ENCODE measurements at places on chromosomes 3 and 15. TPM values are rescaled to one million over a fixed set of nuclear protein-coding genes. Genes with fewer than 3 reads are reported as not detected.

Gene TM4SF18
- total RNA-seq: 3.1 TPM

Gene DUOX1
- 0.71 TPM for total RNA-seq

Gene GABRB3
- total RNA-seq: 1.1 TPM

Gene GNAT1
- not detected for total RNA-seq

Gene NR2E3
- 3.2 TPM for total RNA-seq

- no peaks in the 10 kb centered on the region for H3K36me3 ChIP-seq
- no peak for DNase-seq
- no peaks in the 10 kb centered on the region for H3K4me1 ChIP-seq
- H3K27ac ChIP-seq: no peak overlapping the region
Observed at GRCh38 chr3:97291901-97292300, 472.7 kb upstream of the ARL6 start.

GRCh38 chr3:60017631-60018030 lies 967.8 kb upstream of the CFAP20DC start:
- H3K27ac ChIP-seq: no peak overlapping the region
- no peak for DNase-seq
- no peaks in the 10 kb centered on the region for H3K4me1 ChIP-seq
- H3K27me3 ChIP-seq: no peaks in the 10 kb centered on the region
- no peaks in the 10 kb centered on the region for H3K36me3 ChIP-seq

- no peaks in the 10 kb centered on the region for H3K27me3 ChIP-seq
- no peak overlapping the region for H3K27ac ChIP-seq
- DNase-seq: no peak
- no peak overlapping the region for H3K4me3 ChIP-seq
- H3K4me1 ChIP-seq: no peaks in the 10 kb centered on the region
- no peaks in the 10 kb centered on the region for H3K36me3 ChIP-seq
Observed at GRCh38 chr15:31597466-31597865, 270.8 kb downstream of the KLF13 start.

DNA sequence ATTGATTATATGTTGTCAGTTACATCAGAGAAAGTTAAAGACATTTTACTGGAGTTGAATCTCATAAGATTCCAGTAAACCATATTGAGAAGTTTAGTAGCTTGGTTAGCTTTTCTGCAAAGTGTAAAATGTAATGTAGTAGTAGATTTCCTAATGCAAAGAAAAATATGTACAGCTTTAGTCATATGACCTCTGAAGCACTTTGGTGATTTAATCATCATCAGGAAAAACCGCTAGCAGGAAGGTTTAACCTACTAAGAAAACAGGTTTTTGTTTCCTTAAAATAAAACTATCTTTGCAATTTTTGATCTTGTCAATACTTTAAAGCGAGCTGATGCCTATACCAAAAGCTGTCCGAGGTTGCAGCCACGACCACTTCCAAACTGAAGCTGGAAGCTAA lies 364.6 kb upstream of the ZNF385D start:
- H3K4me1 ChIP-seq: no peaks in the 10 kb centered on the region
- no peaks in the 10 kb centered on the region for H3K27me3 ChIP-seq
- no peak overlapping the region for H3K27ac ChIP-seq
- no peaks in the 10 kb centered on the region for H3K36me3 ChIP-seq

DNA sequence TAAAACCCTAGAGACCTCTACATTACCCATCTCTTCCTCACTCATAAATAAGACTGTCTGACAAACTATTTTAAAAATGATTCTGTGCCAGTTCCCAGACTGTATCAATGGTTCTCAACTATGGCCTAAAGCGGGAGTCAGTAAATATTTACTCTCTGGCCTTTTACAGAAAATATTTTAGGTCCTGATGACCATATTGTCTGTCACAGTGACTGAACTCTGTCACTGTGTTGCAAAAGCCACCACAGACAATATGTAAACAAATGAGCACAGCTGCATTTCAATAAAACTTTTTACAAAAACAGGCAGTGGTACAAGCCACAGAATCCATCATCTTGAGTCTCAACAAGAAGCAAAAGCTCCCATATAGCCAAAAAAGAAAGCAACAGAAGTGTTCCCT lies 45.4 kb downstream of the PLOD2 start:
- H3K4me3 ChIP-seq: no peak overlapping the region
- DNase-seq: no peak
- no peaks in the 10 kb centered on the region for H3K27me3 ChIP-seq
- no peaks in the 10 kb centered on the region for H3K36me3 ChIP-seq

DNA sequence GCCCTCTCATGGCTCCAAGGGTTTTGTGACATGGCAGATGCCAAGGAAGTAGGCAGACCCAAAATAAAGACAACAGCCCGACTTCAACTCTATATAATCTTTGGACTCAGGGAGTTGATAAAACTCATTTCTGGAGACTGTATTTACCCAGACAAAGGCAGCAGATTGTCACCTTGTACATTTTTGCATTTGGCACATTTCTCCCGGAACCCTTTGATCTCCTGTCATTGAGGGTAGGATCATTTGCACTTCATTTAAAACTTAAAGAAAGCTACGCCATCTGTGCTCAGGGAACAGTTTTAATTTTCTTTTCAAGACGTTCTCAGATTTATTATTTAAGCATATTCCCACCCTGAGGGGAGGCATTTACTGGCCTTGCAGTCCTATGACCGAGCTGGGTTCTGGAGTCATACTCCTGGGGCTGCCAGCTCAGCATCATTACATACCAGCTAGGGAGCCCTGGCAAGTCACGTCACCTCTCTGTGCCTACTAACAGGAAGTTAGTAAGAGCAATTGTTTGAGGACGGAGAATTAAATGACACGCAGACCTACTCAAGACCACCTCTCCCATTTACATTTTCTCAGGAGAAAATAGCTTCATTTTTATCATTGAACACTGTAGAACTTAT lies 5.9 kb downstream of the CDCP1 start:
- H3K36me3 ChIP-seq: no peaks in the 10 kb centered on the region
- H3K4me3 ChIP-seq: no peak overlapping the region
- H3K27me3 ChIP-seq: no peaks in the 10 kb centered on the region
- peak; percentile 85 for DNase-seq

DNA sequence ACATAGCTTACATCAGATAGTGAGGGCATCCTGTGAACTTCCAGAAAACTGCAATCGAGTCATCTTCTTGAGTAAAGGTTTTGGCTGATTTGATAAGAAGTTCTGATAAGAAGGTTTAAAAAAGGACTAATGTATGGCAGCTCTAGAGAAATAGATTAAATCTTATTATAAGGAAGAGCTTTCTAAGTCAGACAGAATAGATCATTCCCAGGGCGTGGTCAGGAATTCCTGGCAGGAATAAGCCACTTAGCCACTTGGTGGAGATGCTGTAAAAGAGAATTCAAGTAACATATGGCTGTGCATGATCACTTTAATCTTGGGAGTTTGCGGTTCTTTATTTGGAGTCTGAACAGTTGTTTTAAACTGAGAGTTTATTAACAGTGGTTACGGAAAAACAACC lies 17.4 kb downstream of the PGBD4 start:
- DNase-seq: no peak
- H3K36me3 ChIP-seq: no peaks in the 10 kb centered on the region
- H3K27ac ChIP-seq: no peak overlapping the region
- no peak overlapping the region for H3K4me3 ChIP-seq
- no peaks in the 10 kb centered on the region for H3K27me3 ChIP-seq

DNA sequence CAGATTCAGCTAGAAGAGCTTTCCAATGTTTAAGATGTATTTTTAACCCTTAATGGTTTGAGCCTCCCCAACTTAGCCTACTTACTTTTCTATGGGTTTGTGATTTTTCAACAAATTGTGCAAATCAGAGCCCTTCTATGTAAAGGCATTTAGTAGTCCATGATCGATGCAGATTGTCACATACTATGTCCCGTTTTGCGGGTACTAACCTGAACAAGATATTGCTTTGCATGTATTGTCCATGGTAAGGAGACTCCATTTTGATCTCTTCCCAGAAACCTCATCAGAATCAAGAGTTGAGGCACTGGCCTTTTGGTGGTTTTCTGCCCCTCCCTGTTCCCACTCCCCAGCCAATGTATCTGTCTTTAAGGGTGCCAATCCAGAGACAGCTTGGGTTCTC lies 60.8 kb downstream of the ETV5 start:
- H3K36me3 ChIP-seq: peaks cover 6% of the 10 kb centered on the region
- no peaks in the 10 kb centered on the region for H3K4me1 ChIP-seq

GRCh38 chr15:26691249-26691648 lies 81.6 kb downstream of the GABRB3 start:
- H3K36me3 ChIP-seq: no peaks in the 10 kb centered on the region
- DNase-seq: no peak
- no peaks in the 10 kb centered on the region for H3K27me3 ChIP-seq
- no peak overlapping the region for H3K27ac ChIP-seq

DNA sequence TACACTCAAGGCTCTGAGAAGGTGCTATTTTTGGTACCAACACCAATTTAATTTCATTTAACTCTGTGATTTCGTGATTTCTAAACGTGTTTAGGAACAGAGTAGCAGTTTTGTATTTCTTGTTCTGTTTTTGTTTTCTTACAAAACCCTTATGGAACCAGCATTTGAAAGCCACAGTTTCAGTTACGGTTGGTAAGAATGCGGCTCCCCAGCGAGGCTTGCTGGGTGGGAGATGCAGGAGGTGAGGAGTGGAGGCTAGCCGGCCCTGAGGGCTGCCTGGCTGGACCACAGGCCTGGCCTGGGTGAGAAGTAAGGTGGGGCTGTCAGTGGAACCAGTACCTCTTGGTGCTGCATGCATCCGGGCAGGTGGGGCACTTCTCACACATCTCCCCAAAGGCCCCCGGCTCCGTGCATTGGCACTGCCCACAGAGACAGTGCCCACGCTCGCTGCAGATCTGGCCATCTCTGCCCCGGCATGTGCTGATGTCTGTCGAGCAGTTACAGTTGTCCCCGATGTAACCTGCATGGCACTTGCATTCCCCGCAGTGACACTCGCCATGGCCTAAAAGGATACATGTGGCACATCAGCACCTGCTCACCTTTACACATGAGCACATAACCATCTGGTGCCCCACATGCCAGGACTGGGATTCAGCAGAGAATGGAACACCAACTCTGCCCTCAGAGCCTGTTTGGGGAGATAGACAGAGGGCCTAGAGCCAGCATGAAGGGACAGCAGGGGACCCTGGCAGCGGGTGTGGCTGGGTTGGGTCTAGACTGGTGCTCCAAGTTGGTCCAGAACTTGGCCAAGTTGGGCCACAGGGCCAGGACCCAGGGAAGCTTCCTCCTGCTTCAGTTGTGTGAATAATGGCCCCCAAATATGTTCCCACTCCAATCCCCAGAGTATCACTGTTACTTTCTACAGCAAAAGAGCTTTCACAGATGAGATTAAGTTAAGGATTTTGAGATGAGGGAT lies 43.4 kb downstream of the UMPS start:
- DNase-seq: peak; percentile 64
- H3K27ac ChIP-seq: no peak overlapping the region
- H3K4me3 ChIP-seq: no peak overlapping the region

DNA sequence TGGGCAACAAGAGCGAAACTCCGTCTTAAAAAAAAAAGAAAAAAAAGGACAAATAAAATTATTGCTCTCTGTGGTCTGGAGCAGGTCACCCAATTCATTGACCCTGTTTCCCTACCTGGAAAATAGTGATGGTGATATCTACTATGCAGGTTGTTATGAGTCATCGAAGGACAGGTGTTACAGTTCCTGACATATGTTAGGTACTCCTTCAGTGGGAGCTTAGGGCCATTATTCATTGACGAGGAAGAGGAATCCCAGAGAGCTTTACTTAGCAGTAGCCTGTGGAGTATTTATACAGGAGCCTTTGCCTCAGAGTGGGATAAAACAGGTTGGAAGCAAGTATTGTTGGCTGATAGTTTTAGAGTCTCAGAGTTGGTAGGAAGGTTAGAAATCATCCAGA lies 74.5 kb downstream of the SLC7A14 start:
- no peak overlapping the region for H3K4me3 ChIP-seq
- DNase-seq: no peak
- H3K27ac ChIP-seq: no peak overlapping the region
- H3K36me3 ChIP-seq: no peaks in the 10 kb centered on the region

GRCh38 chr3:73137736-73138403 lies 76.4 kb downstream of the EBLN2 start:
- H3K27me3 ChIP-seq: no peaks in the 10 kb centered on the region
- H3K36me3 ChIP-seq: no peaks in the 10 kb centered on the region
- H3K27ac ChIP-seq: no peak overlapping the region
- no peak for DNase-seq
- no peak overlapping the region for H3K4me3 ChIP-seq

GRCh38 chr3:100358413-100358812 lies 23.9 kb downstream of the NIT2 start:
- no peak overlapping the region for H3K27ac ChIP-seq
- DNase-seq: no peak

DNA sequence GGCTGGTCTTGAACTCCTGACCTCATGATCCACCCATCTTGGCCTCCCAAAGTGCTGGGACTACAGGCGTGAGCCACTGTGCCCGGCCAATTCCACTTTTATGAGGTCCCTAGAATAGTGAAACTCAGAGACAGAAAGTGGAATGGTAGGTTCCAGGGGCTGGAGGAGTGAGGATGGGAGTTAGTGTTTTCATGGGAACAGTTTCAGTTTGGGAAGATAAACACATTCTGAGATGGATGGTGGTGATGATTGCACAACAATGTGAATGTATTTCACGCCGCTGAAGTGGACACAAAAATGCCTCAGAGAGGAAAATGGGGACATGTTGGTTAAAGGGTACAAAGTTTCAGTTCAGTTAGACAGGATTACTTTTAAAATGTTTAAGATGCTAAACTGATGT lies 22.5 kb upstream of the HDAC11 start:
- no peaks in the 10 kb centered on the region for H3K36me3 ChIP-seq
- DNase-seq: no peak
- no peaks in the 10 kb centered on the region for H3K4me1 ChIP-seq
- H3K4me3 ChIP-seq: no peak overlapping the region
- no peak overlapping the region for H3K27ac ChIP-seq

DNA sequence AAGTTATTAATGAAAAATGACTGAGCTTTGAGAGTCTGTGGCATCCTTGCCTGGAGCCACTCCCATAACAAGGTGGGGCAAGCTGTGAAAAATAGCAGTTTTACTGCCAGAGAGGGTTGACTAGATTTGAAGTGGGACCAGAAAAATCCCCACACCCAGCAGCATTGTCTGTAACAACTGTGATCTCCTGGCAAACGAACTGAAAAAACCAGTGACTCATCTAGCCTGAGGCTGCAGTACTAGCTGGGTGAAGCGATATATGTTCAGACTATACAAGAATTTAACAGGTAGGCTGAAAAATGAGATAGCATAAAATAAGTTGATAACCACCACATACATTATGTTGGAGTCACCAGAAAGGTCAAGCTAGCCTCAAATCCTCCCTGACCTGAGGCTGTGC lies 64.0 kb downstream of the DPH6 start:
- no peaks in the 10 kb centered on the region for H3K27me3 ChIP-seq
- H3K4me3 ChIP-seq: no peak overlapping the region
- H3K27ac ChIP-seq: no peak overlapping the region
- DNase-seq: no peak

Measured in aorta (tissue), 5 donors.